ENCODE measurements at places on chromosomes 5 and 9.

DNA sequence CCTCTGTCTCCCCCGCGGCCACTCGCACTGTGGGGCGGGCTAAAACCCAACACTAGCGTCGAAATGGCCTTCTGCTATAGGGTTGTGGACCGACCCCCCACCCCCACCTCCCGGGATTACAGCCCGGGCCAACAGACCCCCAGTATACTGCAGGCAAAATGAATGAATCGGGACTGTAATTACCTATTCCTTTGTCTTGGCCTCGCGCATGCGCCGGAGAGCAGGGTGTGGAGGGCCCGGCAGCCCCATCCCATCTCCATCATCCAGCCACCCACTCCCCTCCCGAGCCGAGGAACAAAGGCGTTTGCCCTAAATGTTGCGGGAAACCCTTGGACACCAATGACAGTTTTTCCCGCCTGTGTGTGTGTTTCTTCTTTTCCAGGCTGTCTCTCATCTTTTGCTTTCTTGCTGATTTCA is 1.6 kb downstream of the BASP1 start:
- DNase-seq: peak; percentile 64

- no peak for DNase-seq
Measured at GRCh38 chr9:79610791-79611614, 39.2 kb downstream of the TLE4 start.

DNA sequence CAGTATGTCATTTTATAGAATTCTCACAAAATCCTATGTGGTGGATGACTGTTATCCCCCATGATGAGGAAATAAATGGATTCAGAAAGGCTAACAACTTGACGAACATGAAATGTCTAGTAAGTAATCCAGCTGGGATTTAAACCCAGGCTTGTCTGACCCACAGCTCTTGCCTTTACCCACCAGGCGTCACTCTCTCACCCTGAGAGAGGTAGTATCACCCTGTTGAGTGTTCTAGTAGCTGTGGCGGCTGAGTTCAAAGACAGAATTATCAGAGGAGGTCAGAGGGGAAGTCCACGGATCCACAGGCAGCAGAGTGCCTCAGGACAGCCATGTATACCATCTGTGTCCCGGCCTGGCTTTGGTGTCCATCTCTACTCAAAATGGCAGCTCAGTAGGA is 113.8 kb downstream of the ZNF462 start:
- no peak for DNase-seq

- DNase-seq: no peak
Measured at GRCh38 chr9:106119176-106119575, 424.8 kb downstream of the TMEM38B start.

- DNase-seq: no peak
Measured at GRCh38 chr5:3122985-3123762, 371.7 kb upstream of the IRX2 start.

DNA sequence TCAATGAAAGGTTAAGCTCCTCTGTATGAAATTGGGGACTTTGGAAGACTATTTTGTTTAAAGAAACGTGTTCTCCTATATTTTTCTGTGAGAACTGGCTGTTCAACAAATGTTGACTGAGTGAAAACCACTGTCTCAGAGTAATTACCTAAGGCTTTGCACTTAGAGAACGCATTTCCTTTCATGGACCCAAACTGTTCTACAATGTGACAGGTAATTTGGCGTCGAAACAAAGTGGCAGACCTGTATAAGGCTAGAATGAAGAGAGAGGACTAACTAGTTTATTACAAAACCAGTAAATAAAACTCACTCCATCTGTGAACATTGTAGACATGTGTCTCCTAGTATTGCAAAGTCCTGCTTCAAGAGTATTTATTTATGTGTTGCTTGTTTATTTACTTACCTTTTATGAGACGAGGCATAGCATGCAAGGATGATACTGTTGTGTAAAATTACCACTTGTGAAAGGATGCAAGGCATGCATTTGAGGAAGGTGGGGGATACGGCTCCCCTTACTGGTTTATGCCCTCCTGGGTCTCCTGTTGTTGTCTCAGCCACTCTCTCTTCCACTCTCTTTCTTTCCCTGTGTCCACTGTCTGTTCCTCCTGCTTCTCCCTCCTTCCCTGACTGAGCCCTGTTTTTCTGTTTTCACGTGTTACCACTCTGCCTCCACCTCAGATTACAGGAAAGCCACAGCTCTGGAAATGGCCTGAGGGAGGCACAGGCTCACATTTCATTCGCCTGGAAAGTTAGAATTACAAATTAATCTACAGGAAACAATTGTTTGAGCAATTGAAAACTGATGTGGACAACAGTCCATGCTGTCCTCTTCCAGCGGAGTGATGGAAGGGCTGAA is 444.0 kb upstream of the ZNF608 start:
- peak; percentile 16 for DNase-seq

- DNase-seq: no peak
Measured at GRCh38 chr5:175895686-175896102, 24.3 kb downstream of the CPLX2 start.

GRCh38 chr9:2849941-2850340 is 6.0 kb upstream of the PUM3 start:
- no peak for DNase-seq

DNA sequence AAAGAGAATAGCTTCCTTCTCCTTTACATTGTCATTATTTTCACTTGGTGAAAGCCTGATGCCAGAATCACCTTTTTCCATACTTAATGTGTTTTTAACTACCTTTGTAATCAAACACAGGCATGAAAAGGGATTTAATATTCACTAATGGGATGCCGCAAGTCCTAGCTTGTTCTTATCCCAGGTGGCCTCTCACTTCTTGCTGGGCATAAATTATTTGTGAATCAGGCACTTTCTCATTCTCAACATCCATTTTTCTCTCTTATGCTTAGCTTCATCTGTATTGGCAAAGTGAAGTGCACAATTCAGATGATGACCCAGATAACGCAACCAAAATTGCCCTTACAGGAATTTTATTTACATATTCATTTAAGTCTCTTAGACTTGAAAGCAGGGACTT is 10.9 kb downstream of the ACTL7B start:
- peak; percentile 88 for DNase-seq

DNA sequence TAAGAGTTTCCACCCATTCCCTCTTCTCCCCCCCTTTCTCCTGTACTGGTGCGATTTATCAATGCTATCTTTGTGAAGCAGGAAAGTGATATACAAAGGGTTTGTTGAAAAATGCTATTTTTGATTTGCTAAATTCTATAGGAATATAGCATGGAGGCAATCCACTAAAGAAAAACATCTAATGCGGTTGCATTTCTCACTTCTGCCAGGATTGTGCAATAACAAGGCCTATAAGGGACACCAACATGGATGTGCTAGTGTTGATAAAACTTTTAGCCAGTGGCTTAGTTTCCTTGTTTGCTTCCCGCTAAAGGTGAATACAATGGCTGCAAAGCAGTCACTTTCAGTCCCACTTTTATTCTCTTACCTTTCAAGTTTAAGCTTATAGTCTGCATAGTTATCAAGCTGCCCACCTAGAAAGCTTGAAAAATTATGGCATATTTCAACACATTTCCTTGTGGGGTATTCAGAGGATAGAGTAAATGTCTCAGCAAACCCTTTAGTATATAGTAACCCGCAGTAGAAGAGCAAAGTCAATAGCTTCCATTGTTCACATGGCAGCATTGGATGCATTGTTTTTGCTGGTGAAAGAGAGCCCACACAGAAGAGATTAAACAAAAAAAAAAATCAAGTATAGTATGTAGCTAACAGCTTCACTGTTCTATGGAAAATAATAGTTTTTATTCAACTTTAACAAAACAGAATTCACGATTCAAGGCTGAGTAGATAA is 674.6 kb upstream of the SEMA6A start:
- no peak for DNase-seq

GRCh38 chr5:96569332-96569731 is 92.8 kb upstream of the CAST start:
- DNase-seq: peak; percentile 77

GRCh38 chr5:120874081-120874862 is 410.2 kb downstream of the PRR16 start:
- DNase-seq: no peak

DNA sequence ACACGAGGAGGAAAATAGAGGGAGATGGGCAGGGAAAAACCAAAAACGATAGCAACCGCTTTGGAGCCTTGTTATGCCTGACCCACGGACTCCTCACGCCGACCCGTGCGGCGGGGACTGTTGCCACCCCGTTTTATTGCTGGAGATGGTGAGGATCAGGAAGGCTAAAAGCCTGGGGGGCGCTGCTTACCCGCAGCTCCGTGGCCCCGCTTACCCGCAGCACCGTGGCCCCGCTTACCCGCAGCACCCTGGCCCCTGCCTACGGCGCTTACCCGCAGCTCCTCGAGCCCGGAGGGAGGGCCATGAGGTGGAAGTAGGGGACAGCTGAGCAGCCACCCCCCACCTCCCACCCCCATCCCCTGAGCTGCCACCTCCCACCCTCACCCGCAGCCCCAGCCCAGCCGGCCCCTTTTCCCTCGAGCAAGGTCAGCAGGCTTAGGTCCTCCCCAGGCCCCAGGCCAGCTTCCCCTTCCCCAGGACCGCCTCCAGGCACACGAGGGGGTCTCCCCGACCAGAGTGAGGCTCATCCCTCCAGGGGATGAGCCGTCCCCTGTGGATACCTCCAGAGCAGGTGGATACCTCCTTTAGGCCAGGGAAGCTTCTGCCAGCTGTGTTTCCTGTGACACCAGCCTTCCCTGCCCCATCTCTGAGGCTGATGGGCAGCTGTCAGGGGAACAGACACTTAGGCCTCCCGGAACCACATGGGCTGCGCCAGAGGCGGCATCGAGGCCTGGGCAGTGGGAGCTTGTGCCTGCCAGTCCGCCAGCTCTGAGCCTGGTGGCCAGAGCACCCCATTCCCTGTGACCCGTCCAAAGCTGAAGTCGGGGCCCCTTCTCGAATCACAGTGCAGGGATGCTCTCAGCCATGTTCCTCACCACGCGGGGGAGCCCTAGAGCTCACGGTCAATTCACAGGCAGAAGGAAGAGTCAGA is 92.3 kb downstream of the LMX1B start:
- DNase-seq: no peak

DNA sequence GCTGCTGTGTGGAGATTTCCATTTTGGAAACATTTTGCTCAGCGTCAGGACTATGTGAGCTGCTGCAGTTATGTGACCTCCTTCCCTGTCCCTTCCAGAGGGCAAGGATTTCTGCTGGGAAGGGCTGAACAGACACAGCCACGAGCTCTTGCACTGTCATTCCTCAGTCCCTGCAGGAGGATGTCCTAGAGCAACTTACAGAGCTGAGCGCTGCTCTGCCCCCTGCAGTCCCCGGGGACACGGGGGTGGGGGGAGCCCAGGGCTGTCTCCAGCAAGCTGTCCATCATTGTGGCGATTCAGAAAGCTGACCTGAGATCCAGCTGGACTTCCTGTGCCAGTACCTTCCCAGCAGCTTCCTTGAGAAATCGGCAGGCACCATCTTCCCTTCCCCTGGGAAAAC is 28.0 kb upstream of the MAP1B start:
- DNase-seq: no peak

- DNase-seq: no peak
Measured at GRCh38 chr9:86636519-86636918, 282.3 kb upstream of the TUT7 start.

- no peak for DNase-seq
Measured at GRCh38 chr5:1345876-1346626, 1.2 kb upstream of the CLPTM1L start.

DNA sequence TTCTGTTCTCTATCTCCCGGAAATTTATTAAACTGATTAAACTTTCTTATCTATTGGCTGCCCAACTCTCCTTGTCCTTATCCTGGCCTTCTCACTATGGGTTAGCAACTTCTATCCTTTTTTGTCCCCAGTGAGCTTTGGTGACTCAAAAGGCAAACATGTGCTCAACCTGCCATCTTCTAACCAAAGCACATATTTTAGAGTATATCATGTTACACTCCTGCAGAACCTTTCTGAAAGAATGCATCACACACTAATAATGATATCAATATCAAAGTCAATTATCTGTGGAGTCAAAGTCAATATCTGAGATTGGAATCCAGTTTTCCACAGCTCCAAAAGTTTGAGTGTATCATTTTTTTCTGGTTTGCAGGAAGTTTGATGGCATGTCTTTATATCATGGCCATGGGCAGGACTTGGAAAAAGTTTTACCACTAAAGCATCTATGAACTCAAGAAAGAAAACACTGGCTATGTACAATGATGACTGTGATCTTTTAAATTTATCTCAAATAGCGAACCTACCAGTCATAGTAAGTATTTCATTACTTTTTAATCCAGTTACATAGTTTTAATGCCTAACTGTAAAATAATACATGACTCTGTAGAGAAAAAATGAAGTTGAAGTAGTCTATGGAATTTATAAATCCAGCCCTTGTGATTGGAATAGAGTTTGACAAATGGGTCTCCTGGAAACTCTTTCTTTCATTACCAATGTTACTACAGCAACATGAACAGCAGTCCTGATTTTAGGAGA is 166.8 kb downstream of the DROSHA start:
- no peak for DNase-seq
